Activated CD8-positive, alpha-beta memory T cell treated with anti-CD3 and anti-CD28 coated beads for 48 hours (primary cell): ENCODE measurements at places on chromosomes 16 and 17.

DNA sequence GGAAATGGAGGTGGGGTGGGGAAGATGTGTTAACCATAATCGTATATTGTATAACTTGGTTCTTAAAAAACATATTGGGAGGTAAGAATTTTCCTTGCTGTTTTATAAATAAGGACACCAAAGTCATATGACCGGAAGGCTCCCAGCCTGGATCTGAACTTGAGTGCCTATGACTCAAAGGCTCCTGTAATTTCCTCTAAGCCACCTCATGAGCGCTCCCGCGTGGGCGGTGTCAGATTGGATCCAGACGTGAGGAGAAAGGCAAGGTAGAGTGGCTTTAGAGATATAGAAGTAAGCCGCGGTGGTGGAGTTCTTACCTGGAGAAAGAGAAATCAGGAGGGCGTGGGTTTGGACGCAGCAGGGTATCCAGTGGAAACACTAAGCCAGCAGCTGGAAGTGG lies 196.2 kb upstream of the NLRP1 start:
- DNase-seq: no peak

- DNase-seq: no peak
Observed at GRCh38 chr16:65668064-65668595, 546.3 kb upstream of the CDH11 start.

- no peak for DNase-seq
Observed at GRCh38 chr17:29618272-29619065, 4.2 kb downstream of the CORO6 start.

- no peak for DNase-seq
Observed at GRCh38 chr16:51120730-51121347, 30.2 kb downstream of the SALL1 start.

DNA sequence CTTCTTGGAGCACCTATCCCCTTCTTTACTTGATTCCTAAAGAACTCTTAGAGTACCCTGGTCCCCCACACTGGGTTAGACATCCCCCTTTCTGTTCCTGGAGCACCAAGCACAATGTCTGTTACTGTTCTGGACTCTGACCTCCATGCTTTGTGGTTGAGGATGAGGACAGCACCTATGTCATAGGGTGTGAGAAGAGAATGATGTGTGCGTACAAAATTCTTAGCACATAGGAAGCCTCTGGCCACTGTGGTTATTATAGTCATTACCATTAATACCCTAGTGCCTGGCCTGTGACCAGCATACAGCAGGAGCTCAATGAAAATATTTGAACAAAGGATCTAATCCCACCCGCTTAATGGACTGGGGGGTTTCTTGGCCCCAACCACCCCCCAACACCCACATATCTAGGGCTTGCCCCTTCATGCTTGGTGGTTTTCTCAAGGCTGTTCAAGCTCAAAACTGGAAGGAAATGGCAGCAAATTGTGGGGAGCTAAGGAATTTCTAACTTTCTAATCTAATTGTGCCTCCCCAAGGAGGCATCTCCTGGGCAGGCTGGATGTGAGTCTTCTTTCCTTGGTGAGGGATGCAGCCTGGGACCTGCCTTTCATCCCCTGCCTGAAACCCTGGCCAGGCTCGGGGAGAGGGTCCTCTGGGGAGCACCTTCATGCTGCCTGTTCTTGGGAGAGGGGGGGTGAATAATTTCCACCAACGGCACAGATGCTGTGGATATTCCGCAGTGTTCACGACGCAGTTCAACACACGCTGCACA lies 1.5 kb upstream of the CMIP start:
- no peak for DNase-seq

GRCh38 chr17:35002876-35003551 lies 22.7 kb downstream of the LIG3 start:
- no peak for DNase-seq

- no peak for DNase-seq
Observed at GRCh38 chr16:89575247-89576152, at the start of gene CPNE7. TSS of gene CPNE7 (plus strand) at chr16:89575758. CDS start at chr16:89575898, 140 bp downstream.

- no peak for DNase-seq
Observed at GRCh38 chr16:1010251-1010650, 28.7 kb downstream of the SOX8 start.

DNA sequence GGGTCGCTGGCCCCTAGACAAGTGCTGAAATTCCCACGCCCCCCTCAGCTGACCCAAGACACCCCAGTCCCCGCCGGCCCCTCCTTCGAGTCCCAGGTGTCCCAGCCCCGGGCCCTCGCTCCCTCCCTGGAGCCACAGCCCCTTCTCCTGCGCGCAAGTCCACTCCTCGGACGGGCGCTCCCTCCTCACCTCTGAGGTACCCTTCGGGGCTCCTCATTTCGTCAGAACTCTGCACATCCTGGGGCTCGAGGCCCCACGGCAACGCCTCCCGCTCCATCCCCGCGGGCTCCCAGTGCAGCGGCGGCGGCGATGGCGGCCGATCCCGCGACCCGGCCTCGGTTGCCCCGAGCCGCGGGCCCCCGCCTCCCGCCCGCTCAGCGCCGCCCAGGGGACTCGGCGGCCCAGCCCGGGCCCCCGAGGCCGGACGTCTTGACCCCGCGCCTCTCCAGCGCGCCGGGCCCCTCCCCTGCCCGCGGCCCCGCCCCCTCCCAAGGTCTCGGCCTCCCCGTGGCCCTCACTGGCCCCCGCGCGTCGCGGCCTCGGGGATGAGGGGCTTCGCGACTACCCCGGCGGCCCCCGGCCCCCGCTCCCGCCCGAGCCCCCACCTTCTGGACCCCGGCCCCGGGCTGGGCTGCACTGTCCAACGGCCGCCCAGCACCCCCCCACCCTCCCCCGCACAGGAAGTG lies at the start of gene ZNF768:
TSS of gene ZNF768 (minus strand) at position 430 of the 686 bp plus-strand sequence. CDS start at position 277, 153 bp downstream.
- DNase-seq: no peak

DNA sequence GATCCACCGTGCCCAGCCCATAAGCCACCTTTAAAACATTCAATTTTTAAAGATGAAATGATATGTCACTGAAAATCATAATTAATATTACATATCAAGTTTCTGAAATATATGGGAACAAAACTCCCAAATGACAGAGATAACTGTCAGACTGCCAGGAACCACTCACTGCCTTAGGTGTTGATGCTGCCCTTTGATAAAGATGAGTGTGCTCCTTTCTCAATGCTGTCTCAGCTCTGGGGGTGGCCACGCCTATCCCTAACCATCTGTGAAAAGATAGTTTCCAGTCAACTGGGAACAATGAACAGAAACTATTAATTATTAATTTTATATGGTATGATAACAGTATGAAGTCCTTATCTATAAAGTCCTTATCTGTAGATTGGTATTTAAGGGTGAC lies 177.7 kb downstream of the MYO1D start:
- no peak for DNase-seq

DNA sequence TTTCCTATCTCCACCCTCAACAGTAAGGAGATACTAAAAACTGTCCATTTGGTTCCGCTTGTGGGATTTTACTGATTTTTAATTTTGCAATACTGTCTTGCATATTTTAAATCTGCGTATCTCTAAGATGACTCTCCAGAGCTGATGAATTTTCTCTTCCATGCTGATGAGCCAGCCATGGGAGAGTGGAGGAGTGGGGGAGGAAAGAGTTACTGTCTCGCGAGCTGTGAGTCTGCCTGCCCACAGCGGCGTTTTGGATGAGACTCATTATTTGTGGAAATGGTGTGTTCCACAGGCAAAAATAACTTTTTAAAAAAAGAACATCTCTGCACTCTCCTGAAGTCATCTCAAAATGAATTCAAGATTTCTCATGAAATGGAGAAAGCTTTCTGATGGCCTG lies 34.6 kb upstream of the MYOCD start:
- no peak for DNase-seq

DNA sequence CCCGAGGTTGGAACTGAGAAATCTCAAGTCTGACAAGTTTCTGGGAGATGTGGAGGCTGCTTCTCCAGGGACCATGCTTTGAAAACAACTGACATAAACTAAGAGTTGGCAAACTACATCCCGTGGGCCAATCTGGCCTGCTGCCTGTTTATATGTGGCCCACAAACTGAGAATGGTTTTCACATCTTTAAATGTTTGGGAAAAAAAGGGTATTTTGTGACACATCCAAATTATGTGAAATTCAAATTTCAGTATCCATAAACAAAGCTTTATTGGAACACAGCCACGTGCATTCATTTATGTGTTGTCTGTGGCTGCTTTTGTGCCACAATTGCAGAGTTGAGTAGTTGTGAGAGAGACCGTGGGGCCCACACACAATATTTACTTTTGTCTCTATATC lies 163.8 kb upstream of the PIRT start:
- no peak for DNase-seq

DNA sequence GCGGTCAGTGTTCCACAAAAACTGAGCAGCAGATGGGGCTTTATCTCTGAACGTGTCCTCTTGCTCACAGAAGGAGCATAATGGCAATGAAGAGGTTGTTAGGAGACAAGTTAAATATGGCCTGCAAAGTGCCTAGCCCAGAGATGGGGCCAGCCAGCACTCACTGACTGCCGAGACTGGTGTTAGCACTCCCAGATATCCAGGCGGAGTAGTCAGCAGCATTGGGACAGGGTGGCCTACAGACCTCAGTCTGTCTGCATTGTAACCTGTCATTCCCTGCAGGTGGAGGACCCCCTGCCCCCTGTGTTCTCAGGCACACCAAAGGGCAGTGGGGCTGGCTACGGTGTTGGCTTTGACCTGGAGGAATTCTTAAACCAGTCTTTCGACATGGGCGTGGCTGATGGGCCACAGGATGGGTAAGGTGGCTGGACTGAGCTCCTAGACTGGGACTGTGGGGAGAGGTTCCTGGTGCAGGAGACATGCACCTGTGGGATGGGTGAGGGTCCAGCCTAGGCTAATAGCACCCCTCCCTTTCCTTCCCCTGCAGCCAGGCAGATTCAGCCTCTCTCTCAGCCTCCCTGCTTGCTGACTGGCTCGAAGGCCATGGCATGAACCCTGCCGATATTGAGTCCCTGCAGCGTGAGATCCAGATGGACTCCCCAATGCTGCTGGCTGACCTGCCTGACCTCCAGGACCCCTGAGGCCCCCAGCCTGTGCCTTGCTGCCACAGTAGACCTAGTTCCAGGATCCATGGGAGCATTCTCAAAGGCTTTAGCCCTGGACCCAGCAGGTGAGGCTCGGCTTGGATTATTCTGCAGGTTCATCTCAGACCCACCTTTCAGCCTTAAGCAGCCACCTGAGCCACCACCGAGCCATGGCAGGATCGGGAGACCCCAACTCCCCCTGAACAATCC lies 4.2 kb downstream of the MFAP4 start:
- no peak for DNase-seq

DNA sequence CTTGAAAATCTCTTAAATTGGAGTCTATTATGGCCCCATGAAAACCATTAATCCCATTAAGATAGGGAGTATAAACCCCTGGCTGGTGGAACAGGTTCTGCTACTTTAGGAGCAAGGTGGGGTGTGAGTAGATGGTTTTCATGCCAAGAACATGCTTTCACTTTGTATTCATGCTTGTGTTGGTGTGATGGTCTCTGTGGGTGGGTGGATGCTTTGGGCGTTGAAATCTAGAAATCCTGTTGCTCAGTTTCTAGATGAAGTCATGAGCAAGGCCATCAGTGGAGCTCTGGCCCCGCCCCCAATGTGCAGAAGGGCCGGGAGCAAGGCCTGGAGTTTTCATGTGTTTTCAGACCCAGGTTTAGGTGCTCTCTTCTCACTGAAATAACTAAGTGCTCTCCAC lies 20.1 kb downstream of the PLD6 start:
- DNase-seq: no peak

GRCh38 chr16:53282975-53283946 lies 151.0 kb upstream of the RBL2 start:
- no peak for DNase-seq

DNA sequence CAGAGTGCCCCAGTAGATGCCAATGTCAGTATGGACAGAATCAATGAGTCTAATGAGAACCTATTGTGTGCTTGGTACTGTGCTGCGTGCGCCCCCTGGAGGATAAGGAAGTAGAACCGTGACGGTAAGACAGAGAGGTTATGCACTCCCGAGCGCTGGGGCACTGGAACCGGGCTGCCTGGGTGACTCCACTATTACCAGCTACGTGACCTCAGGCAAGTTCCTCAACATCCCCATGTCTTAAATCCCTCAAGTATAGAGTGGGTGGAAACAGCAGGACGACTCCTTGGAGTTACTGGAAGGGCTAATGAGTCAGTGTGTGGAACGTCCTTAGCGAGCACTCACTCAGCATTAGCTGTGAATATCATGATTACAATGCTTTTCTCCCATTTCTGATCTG lies 16.2 kb downstream of the CHST4 start:
- peak; percentile 36 for DNase-seq

- no peak for DNase-seq
Observed at GRCh38 chr16:18839555-18839954, 38.2 kb upstream of the ARL6IP1 start.

- DNase-seq: no peak
Observed at GRCh38 chr17:12438813-12439586, 226.7 kb upstream of the MYOCD start.

DNA sequence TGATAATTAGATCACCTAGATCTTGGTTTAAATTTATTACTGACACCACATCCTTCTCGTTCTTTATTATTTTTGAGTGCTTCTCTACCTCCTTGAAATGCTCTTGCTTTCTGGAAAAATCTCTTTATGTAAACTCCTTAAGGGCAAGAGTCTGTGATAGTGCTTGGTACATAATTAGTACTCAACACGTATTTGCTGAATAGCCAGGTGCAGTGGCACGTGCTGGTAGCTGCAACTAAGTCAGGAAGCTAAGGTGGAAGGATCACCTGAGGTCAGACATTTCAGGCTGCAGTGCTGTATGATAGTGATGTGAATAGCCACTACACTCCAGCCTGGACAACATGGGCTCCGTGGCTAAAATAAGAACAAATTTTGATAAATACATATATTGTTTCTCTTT lies 63.0 kb downstream of the PPM1E start:
- no peak for DNase-seq

- no peak for DNase-seq
Observed at GRCh38 chr16:57358527-57359095, at the start of gene CCL22. TSS of gene CCL22 (plus strand) at chr16:57358783. CDS start at chr16:57358817, 34 bp downstream.

DNA sequence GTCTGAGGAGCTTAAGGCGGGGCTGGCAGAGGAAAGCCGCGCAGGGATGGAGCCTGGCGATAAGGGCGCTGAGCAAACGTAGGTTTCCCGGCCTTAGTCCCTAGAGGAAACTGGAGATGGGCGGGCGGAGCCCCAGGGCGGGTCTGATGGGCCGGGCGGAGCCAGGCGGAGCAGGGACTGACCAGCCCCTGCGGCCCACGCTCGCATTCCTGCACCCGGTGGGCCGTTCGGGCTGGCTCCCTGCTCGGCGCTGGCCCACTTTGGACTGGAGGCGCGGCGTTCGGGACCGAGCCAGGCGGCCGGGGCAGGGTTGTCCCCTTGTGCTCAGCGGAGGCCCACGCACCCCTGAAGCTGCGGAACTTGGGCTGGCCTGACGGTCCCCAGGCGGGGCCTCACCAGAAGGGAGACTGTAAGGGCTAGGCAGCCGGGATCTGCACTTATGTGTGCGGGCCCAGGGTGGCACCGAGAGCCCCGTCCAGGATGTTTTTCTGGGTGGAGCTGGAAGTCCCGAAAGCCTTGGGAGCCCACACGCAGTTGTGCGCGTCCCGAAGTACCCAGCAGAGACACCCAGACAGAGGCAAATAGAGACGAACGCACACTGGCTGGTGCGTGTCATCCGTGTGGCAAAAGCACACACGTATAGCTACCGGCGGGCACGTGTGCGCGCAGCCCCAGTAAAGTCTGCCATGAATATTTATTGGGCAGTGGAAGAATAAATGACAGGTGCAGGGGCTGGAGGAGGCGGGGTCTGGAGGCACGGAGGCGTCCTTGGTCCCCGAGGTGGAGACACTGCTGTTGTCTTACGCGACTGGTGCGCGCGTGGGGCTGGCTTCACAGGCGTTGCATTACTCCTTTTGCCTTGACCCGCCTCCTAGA lies 1.4 kb downstream of the PYDC1 start:
- no peak for DNase-seq
